ENCODE measurements at places on chromosomes 6 and 20.

DNA sequence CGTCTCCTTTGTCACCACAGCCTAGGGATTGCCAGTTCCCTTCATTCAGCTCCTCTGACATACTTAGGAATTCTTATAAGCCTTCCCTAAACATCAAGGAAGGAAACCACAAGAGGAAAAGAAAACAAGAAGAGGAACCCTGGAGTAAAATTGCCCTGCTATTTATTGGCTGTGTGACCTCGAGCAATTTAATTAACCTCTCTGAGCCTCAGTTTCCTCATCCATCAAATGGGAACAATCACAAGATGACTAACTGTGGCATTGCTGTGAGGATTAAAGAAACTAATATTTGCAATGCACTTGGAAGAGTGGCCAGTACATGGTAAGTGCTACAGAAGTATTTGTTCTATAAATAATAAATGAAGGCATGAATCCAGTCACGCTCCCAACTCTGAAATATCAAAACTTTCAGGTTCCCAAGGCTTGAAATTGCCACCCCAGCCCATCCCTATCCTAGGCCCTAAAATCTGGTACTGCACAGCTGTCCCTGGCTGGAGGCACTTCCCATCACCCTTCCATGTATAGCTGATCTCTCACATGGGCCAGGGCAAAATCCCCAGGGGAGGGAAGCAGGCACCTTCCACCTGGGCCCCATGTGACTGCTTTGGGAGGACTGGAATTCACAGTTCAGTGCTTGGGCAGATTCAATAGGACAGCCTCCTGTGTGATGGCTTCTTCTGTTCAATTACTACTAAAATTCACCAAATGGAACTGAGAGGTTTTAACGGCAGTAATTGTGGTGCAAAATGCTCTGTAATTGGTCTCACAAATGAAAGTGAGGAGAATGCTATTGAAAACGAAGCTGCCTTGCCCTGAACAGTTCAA is 78.0 kb upstream of the MAFB start:
- DNase-seq: no peak

- DNase-seq: no peak
Observed at GRCh38 chr6:157898169-157898568, 75.1 kb downstream of the SNX9 start.

GRCh38 chr6:130775411-130776012 is 51.7 kb upstream of the SMLR1 start:
- no peak for DNase-seq

GRCh38 chr6:15096894-15097837 is 148.7 kb upstream of the JARID2 start:
- DNase-seq: no peak

- peak; percentile 97 for DNase-seq
Observed at GRCh38 chr20:34558320-34559218, at the start of gene MAP1LC3A. TSS of gene MAP1LC3A (plus strand) at chr20:34558718. CDS start at chr20:34558869, 151 bp downstream.

DNA sequence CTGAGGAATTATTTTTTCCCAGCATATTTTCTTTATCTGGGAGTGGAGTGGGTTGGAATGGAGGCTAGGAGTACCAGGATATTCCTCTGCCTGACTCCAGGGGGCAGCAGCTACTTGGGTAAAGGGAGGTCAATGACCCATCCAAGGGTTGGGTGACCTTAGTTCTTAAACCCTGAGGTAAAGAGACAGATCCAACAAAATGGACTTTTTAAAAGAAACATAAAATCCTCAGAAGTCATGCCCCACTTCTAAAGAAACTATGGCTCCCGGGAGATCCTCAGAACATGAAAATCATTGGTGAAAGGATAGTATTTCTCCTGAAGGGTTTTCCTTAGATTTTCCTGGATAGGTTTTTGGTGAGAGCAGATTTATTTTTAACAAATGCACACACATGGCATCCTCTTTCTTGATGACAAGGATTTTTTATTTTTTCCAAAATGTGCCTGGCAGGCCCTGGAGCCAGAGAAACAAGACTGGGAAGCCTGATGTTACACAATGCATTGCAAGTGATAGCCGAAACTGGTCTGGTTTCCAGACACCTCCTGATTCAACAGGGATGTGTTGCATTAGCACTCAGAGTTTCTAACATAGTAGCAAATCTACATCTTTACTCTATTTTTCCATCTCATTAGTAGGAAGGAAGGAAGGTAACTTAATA is 240.9 kb upstream of the BTBD3 start:
- DNase-seq: no peak

DNA sequence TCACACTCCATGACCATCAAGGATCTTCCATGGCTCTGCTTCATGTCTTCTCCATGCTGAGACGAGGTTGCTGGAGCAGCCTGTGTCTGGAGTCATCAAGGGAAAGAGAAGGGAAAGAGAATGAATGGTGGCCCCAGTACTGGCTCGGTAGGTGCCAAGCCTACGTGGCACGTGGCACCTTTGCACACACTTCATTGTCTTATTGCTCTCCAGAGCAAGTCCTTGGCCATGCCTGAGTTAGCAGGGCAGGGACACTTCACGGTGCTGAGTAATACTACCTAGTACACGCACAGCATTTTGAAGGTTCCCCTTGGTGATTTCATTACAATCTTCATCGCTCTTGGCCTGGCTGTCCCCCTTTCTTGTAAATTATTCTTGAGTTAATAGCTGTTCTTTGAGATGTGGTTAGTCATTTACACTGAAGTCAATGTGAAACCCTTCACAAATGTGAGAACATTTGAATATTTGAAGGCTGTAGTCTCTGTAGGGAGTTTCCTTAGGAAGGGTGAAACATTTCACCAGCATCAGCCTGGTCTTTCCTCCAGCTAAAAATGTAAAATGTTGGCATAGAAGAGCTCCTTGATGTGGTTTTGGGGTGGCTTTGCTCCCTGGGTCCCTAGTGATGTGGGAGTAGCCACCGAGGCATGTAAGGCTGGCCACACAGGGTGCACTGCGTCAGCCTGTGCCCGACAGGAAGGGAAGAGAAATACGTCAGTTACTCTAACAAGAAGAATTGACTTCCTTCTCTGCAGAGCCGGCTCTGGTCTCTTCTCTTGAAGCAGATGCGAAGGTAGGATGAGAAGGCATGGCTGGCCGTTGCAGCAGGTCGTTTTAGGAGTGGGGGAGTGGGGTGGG is at the start of gene SYTL3:
Gene SYTL3, plus strand, starts transcription at position 766 of the 855 bp plus-strand sequence. CDS start 13,215 bp downstream, outside the sequence.
- DNase-seq: peak; percentile 76

DNA sequence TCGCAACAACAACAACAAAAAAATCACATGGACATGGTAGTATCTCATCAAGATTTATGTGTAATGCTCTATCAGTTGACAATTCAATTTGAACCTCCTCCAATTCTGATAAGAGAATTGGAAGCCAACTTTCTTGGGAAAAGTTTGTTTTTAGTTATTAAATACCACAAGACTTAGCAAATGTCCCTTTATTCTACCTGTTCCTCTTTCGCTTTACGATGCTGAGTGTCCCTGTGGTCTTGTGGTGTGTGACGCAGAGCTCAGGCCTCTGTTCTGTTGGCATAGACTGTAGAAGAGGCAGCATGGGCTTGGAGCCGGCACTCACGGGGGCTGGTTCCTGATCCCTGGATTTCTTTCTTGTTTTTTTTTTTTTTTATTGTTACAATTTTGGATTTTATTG is 76.7 kb downstream of the PSMB1 start:
- no peak for DNase-seq

DNA sequence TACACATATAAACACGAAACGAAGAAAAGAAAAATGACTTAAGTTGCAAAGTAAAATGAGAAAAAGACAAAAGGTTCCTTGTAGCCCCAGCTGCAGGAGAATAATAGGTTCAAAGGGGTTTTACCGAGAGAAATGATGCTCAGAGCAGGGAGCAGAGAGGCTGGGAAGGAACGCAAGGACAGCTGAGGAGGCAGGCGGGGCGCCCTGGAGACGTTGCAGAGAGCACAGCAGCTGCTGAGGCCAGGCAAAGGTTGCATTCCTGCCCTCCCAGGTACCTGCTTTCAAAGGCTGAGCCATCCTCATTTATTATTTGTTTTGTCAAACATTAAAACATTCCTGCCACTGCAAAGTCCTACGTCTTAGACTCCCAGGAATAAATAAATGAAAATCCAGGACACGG is 16.2 kb upstream of the VAPB start:
- no peak for DNase-seq

DNA sequence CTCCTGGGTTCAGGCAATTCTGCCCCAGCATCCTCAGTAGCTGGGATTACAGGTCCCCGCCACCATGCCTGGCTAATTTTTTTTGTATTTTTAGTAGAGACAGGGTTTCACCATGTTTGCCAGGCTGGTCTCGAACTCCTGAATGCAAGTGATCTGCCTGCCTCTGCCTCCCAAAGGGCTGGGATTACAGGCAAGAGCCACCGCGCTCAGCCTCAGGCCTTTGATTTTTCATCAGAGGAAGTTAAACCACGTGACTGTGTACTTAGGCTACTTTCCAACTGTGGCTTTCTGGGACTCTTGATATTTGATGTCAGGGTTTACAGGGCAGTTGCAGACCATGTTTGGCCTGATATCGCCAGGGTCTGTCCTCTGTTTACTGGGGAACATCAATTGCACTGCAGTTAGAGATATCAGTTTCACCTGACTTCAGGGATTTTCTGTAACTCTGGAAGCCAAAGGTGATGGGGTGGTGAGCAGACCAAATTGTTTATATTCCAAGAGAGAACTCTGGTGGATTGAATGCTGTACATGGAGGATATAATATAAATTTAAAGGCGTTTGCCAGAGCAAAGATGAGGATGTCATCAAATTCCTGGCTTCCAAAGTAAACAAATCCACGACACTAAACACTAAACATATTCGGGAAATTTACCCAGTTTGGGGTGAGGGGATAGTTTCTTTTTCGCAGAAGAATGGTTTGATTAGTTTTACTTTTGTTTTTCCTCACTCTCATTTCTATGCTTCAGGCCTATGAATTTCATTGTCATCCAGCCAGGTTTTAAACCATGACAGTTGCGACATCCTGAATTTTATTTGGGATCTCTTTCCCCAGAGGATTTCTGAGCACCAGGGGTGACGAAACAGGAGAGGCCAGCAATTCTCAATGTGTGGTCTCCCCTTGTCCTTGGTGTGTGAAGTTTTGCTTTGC is 4.2 kb downstream of the PSMF1 start:
- peak; percentile 4 for DNase-seq

DNA sequence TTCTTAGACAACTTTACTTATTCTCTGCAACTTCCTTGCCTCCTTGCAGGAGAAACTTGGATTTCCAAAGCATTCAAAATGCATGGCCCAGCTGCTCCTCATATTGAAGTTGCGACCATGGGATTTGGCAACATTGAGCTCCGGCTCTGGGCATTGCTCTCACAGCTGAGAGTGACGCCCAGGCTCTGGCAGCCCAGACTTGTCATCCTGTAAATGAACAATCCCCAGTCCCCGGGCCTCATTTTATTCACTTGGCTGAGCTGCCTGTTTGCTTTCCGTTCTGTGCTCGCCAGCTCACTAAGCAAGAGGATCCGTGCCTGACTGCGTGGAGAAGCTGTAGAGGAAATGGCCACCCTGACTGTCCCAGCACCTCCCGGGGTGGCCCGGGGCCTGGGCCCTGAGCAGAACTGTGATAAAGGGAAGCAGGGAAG is 119.5 kb upstream of the CD93 start:
- no peak for DNase-seq

GRCh38 chr6:21604081-21604480 is 10.5 kb downstream of the SOX4 start:
- DNase-seq: no peak

GRCh38 chr6:21213492-21213891 is 380.1 kb upstream of the SOX4 start:
- DNase-seq: no peak

- no peak for DNase-seq
Observed at GRCh38 chr6:4512051-4512471, 264.1 kb upstream of the CDYL start.

GRCh38 chr6:39517756-39518155 is 195.3 kb upstream of the KCNK16 start:
- no peak for DNase-seq

DNA sequence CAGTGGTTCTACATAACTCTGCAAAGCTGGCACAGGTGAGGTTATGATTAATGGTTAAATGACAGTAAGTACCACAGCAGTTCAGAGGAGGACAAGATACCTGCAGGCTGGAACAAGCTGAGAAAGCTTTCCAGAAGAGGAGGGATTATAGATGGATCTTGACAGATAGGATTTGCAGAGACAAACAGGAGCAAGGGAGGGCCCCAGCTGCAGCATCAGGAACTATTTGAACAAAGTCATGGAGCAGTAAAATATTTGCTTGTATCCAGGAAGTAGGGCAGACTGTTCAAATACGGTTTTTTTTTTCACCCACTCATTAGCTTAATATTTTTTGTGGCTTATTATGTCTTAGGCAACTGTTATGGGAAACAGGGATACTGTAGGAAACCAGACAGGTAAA is 144.4 kb upstream of the MAN1A1 start:
- DNase-seq: no peak

DNA sequence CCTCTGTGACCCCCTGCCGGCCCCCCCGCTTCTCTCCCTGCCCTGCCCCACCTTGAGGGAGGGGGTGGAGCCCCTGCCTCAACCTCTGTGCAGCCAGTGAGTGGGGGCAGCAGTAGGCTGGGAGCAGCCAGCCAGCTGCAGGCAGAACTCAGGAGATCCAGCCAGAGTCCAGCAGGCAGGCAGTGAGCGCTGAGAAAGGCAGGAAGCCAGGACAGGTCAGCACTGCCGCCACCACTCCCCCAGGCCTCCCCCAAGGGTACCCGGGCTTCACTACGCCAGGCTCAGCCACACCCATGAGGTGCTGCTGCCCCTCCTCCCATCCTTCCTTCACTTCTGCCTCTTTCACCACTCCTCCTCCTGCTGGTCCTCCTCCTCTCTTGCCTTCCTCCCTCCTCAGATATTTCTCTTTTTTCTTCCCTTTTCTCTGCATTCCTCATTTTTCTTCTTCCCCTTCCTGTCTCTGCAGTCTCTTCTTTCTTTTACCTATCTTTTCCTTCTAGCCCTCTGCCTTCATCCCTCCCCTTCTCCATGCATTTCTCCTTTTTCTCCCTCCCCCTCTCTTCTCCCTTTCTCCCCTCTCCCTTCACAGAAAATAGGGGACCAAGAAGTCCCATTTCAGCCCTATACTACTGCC is 11.5 kb downstream of the TMEM63B start:
- DNase-seq: no peak

GRCh38 chr20:46438156-46438750 is 31.8 kb upstream of the ELMO2 start:
- peak; percentile 3 for DNase-seq

- DNase-seq: no peak
Observed at GRCh38 chr6:74991573-74992332, 214.1 kb downstream of the COL12A1 start.

GRCh38 chr20:925516-925915 is 9.4 kb upstream of the ANGPT4 start:
- no peak for DNase-seq

- no peak for DNase-seq
Observed at GRCh38 chr6:129454488-129454887, 255.5 kb downstream of the ARHGAP18 start.

DNA sequence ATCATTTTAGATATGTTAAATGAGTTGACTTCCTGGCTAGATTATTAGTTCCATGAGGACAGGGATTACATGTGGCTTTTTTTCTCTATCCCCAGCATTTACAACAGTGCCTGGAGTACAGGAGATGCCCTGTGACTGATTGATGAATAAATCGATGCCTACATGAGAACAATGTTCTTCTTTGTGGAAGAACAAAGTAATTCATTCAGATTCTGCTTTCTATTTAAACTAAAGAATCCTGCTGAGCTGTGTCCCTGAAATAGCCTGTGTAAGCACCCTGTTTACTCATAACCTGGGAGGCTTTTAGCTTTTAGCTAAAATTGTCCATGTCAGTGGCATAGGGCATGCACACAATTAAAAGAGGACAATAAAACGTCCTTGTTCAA is 125.1 kb upstream of the BTBD3 start:
- DNase-seq: no peak

GRCh38 chr20:58590679-58591473 is 60.2 kb upstream of the STX16 start:
- DNase-seq: no peak
